ENCODE measurements at places on chromosomes 12 and 14.

DNA sequence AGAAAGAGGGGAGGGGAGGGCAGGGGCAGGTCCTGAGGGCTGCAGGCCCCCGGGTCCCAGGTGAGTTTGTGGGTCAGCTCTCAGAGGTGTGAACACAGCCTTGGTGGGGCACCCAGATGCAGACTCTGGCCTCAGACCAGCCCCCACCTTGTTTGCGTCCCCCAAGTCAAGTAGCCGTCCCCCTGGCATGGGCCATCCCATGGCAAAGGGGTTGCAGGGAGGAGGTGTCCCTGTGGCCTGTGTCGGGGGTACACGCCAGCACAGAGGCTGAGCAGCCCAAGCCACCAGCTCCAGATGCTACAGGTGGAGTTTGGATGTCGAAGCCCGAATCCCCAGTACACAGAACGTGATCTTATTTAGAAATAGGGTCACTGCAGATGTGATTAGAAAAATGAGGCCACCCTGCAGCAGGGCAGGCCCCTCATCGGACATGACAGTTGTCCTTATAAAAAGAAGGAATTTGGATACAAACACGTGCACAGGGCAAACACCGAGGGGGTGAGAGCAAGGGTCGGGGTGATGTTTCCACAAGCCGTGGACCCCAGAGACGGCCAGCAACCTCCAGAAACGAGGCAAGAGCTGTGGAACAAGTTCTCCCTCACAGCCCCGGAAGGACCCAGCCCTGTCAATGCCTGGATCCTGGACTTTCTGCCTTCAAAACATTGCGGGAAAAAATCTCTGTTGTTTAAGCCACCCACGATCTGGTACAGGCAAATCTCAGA lies 141.2 kb upstream of the C14orf180 start:
- DNase-seq: no peak

DNA sequence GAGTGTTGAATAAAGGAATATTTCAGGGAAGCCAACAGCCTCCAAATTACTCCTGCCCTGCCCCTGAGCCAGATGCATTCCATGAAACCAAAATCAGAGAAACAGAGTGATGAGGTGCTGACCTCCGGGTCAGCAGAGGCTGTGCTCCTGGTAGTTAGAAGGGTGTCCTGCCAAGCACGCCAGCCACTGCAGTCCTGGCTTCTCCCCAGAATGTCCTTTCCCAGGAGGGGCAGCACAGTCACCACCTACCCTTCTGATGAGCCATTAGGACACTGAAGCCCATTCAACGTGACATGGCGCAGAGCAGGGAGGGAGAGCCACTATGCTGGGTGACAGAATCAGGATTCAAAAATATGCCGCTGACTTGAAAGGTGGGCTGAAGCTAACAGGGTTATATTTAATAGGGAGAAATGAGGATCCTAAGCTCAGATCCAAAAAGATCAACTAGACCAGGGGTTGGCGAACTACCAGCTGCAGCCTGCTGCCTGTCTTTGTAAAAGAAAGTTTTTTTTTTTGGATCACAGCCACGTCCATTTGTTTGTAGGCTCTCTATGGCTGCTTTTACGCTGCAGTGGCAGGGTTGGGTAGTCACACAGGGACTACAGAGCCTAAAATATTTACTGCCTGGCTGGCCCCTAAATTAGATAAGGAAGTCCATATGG lies 34.5 kb upstream of the PLEK2 start:
- no peak for DNase-seq

DNA sequence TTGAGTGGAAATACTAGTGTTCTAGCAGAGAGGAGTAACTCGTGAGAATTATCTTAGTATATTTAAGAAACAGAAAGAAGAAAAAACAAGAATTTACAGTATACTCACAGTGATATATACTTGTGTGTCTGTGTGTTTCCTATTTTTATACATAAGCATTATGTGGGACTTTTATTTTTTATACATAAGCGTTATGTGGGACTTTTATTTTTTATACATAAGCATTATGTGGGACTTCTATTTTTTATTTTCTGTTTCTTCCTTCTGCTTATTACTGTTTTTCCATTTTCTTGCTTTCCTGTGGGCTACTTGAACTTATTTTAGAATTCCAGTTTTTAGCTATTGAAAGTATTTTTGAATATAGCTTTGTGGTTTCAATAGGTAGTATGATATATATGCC lies 6.9 kb upstream of the ZNF140 start:
- no peak for DNase-seq

- no peak for DNase-seq
Measured at GRCh38 chr12:32947206-32948067, 50.9 kb upstream of the PKP2 start.

DNA sequence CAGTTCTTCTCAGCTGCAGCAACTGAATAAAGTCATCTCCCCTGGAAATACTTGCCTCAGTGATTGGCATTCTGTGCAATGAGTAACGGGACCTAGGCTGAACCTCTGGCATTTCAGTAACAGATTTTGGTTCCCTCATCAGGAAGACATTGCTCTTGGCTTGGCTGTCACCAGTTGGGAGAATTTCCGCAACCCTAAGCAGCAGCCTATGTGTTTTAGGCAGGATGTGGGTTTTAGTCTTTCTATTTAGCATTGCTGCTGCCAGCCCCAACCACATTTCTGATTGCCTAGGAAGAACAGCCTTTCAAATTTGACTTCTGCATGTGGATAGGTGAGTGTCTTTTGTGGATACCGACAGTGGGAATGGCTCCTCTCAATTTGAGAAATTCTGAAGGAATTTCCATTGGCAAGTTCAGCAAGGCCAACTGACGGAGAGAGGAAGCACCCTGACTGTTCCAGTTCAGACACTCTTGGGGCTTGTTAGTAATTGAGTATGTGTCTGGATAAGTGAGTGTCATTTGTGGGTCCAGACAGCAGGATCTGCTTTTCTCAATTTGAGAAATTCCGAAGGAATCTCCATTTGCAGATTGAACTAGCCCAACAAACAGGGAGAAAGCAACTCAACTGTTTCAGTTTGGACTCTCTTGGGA lies 19.0 kb upstream of the CLEC2A start:
- peak; percentile 6 for DNase-seq

DNA sequence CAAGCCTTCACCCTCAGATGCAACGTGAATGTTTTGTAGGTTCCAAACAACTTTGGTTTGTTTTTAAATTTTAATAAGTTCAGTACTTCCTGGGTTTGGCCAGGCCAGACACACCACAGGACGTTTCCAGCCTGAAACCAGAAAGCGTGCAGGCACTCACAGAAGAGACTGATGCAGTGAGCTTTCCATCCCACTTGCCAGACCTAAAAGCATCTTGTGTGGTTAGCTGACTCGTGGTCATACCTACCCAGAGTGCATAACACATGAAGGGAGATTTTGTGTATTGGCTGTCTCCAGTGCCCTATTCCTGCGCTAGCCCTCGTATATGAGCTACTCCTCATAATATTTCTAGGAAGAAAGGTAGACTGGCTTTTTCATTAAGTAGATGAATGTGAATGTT lies 297.3 kb upstream of the FAR2 start:
- no peak for DNase-seq

DNA sequence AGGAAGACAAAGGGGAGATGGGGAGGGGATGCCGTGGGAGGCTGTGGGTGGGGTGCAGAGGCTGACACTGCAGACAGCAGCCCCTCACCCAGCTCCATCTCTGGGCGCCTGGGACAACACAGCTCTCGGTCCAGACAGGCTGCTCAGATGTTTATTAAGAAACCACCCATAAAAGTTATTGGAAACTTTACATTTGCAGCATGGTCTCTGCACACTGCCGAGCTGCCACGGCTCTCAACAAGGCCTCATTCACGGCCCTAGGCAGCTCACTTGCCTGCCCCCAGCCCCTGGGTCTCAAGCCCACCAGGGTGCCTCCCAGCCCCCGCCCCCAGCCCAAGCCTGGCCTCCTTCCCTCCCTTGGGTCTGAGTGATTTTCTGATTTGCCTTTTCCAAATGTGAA lies 21.0 kb upstream of the COL2A1 start:
- DNase-seq: no peak

GRCh38 chr12:116551619-116551951 lies 7.6 kb upstream of the MAP1LC3B2 start:
- no peak for DNase-seq

DNA sequence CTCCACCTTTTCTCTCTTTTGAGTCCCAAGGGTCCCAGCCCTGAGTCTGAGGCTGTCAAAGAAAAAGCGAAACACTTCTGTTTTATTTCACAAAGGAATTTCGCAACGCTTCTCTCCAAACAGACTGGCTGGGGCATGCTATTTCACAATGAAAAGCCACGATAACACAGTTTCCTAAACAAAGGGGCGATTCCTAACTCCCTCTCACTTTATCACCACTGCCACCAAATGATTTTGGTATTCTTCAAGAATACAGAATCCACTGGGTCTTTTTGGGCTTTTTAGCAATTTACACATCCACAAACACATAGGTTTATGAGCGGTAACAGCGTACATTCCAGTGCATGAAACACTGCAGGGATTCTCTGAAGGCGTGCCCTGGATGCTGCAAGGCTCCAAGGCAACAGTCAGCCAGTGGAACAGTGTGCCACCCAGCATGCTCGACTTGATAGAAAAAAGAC lies 161.2 kb downstream of the DAD1 start:
- no peak for DNase-seq

DNA sequence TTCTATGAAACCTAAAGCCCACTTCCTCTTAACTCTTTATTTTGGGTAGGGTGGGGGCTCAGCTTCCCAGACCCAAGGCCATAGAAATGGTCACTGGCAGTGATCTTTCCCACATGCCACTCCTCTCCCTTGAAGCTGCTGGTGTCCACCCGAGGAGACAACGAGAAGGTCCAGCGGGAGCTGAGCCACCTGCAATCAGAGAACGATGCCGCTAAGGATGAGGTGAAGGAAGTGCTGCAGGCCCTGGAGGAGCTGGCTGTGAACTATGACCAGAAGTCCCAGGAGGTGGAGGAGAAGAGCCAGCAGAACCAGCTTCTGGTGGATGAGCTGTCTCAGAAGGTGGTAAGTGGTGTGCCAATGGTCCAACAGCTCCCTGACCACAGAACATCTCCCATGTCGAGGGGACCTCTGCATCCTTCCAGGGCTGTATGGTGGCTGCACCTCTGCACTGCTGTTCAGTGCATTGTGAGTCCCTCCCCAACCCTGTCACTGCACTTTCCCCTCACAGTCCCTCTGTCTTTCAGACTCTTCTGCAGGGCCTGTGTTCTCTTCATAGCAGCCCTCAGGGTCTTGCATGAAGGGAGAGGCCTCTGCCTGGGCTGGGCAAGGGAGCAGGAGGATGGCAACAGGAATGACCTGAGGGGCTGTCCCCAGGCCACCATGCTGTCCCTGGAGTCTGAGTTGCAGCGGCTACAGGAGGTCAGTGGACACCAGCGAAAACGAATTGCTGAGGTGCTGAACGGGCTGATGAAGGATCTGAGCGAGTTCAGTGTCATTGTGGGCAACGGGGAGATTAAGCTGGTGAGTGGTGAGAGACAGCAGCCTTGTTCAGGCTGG lies 18.8 kb upstream of the PIP4K2C start:
- DNase-seq: no peak

- DNase-seq: no peak
Measured at GRCh38 chr12:109014984-109015765, 5.7 kb downstream of the SVOP start.

GRCh38 chr12:52336641-52337040 lies 15.4 kb upstream of the KRT83 start:
- DNase-seq: no peak

- no peak for DNase-seq
Measured at GRCh38 chr12:50240792-50241114, 42.6 kb downstream of the LIMA1 start.

DNA sequence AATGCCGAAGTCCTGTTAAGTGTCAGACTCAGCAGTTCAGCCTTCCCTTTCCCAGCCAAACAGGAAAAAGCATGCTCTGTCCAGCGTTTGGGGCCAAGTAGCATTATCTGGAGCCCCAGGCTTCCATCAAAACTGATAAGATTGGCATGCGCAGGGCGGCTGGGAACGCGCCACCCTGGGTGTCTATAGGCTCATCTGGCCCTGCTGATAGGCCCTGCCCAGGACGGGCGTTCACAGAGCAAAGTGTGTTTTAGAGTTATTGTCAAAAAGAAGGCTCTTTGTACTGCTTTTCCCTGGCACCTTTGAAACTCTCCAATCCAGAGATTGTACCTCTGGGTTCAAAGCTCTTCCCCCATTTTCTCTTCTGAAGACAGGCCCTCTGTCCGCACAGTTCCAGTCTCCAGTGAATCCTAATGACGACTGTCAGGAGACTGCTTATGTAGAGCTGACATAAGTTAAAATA lies at the start of gene ART4:
Gene ART4 (minus strand): TSS at position 102 of the 463 bp plus-strand sequence. CDS start 413 bp downstream, outside the sequence.
- no peak for DNase-seq
